Glomerular endothelial cell (primary cell): ENCODE measurements at places on chromosomes 1 and 21. TPM values are rescaled to one million over a fixed set of nuclear protein-coding genes. Genes with fewer than 3 reads are reported as not detected.

Gene C1orf116
- total RNA-seq: 0.53 TPM in 1 of 2 replicates, not detected in the other

Gene MROH9
- not detected in 2 replicates for total RNA-seq

Gene IL20
- total RNA-seq: not detected in 2 replicates

Gene RXRG
- not detected in 2 replicates for total RNA-seq

Gene S100A7A
- not detected in 2 replicates for total RNA-seq

Gene BNIPL
- total RNA-seq: not detected in 2 replicates

Gene OR2T2
- total RNA-seq: not detected in 2 replicates

Gene CTBS
- total RNA-seq: 9.0 and 11.5 TPM in 2 replicates

Gene CLCA1
- total RNA-seq: not detected in 2 replicates

Gene DNAJC28
- 0.24 and 1.8 TPM in 2 replicates for total RNA-seq

Gene ZSWIM5
- total RNA-seq: 0.24 and 0.29 TPM in 2 replicates

Gene CLCA2
- total RNA-seq: 0.29 and 0.35 TPM in 2 replicates

Gene ITLN2
- not detected in 2 replicates for total RNA-seq

Gene LYPD8
- total RNA-seq: not detected in 2 replicates

Gene GNAT2
- total RNA-seq: not detected in 2 replicates

Gene RNASEL
- total RNA-seq: 2.4 and 3.2 TPM in 2 replicates

Gene RGS7
- 0.58 and 1.6 TPM in 2 replicates for total RNA-seq

Gene FPGT
- 8.3 and 9.0 TPM in 2 replicates for total RNA-seq

Gene HSD3B2
- total RNA-seq: not detected in 2 replicates

Gene KCNJ9
- not detected in 2 replicates for total RNA-seq

Gene CENPL
- 5.3 and 5.4 TPM in 2 replicates for total RNA-seq

Gene KISS1
- 8.0 TPM in 1 of 2 replicates, not detected in the other for total RNA-seq

Gene AADACL3
- not detected in 2 replicates for total RNA-seq

Gene HOOK1
- 0.23 and 1.6 TPM in 2 replicates for total RNA-seq

Gene AGT
- not detected in 2 replicates for total RNA-seq

Gene STIL
- total RNA-seq: 3.8 and 7.8 TPM in 2 replicates

Gene C1QTNF12
- total RNA-seq: 0.76 and 1.7 TPM in 2 replicates

Gene DDR2
- 3.3 and 5.8 TPM in 2 replicates for total RNA-seq

Gene GREM2
- not detected in 2 replicates for total RNA-seq

Gene SPATA21
- not detected in 2 replicates for total RNA-seq

Gene NHLH2
- total RNA-seq: not detected in 2 replicates

Gene NTNG1
- 25.8 and 42.3 TPM in 2 replicates for total RNA-seq

Gene ARL8A
- total RNA-seq: 60.0 and 68.8 TPM in 2 replicates

Gene NBPF6
- not detected in 2 replicates for total RNA-seq

Gene USP24
- 23.5 and 28.2 TPM in 2 replicates for total RNA-seq

Gene SLC37A1
- total RNA-seq: 13.6 and 26.8 TPM in 2 replicates

Gene NUP210L
- not detected in 2 replicates for total RNA-seq

Gene PYHIN1
- total RNA-seq: not detected in 2 replicates

Gene PRAMEF8
- total RNA-seq: not detected in 2 replicates

Gene PTAFR
- not detected in 2 replicates for total RNA-seq

Gene FAM72D
- total RNA-seq: 0.48 and 1.1 TPM in 2 replicates

Gene ADCY10
- total RNA-seq: 0.06 TPM in 1 of 2 replicates, not detected in the other

Gene IL12RB2
- total RNA-seq: not detected in 2 replicates

Gene CYP4B1
- not detected in 2 replicates for total RNA-seq

Gene S100A1
- not detected in 2 replicates for total RNA-seq

Gene TRIM46
- 9.9 and 11.8 TPM in 2 replicates for total RNA-seq

Gene LEMD1
- total RNA-seq: not detected in 2 replicates

Gene WNT2B
- 0.48 and 4.4 TPM in 2 replicates for total RNA-seq

Gene RIPK4
- 1.9 and 5.7 TPM in 2 replicates for total RNA-seq

Gene RHBDL2
- total RNA-seq: 0.12 TPM in 1 of 2 replicates, not detected in the other

Gene OPTC
- total RNA-seq: not detected in 2 replicates

Gene TDRD5
- not detected in 2 replicates for total RNA-seq

Gene FCGR3A
- total RNA-seq: not detected in 2 replicates

Gene SLFNL1
- total RNA-seq: 0.05 and 0.18 TPM in 2 replicates

Gene CFAP107
- total RNA-seq: not detected in 2 replicates

Gene OXCT2
- total RNA-seq: 1.2 and 2.5 TPM in 2 replicates

Gene ZZZ3
- total RNA-seq: 39.1 and 43.2 TPM in 2 replicates

Gene ANKRD34A
- total RNA-seq: 0.35 and 0.44 TPM in 2 replicates

Gene C1orf185
- not detected in 2 replicates for total RNA-seq
